ENCODE measurements at places on chromosomes 5 and 9. TPM values are rescaled to one million over a fixed set of nuclear protein-coding genes. Genes with fewer than 3 reads are reported as not detected.

The TAF1L gene
- not detected for total RNA-seq

The SHISAL2B gene
- not detected for total RNA-seq

The BHMT2 gene
- total RNA-seq: 1.9 TPM

The FUBP3 gene
- total RNA-seq: 26.2 TPM

The PLPP7 gene
- total RNA-seq: 8.5 TPM

The PARP8 gene
- total RNA-seq: 0.68 TPM

The NUTM2G gene
- total RNA-seq: not detected

The AQP3 gene
- 5.4 TPM for total RNA-seq
